Activated T-helper 1 cell treated with anti-CD3 and anti-CD28 coated beads, Interleukin-2, amount 50 U/mL, for 16 hours (primary cell): ENCODE measurements at places on chromosomes 7 and 10.

- no peak for DNase-seq
These were observed 26.4 kb downstream of the C10orf71 start for GRCh38 chr10:49325131-49325915.

- no peak for DNase-seq
These were observed 34.4 kb downstream of the AGR3 start for GRCh38 chr7:16847381-16847860.

GRCh38 chr10:71427246-71427645, 30.5 kb downstream of the CDH23 start:
- no peak for DNase-seq

DNA sequence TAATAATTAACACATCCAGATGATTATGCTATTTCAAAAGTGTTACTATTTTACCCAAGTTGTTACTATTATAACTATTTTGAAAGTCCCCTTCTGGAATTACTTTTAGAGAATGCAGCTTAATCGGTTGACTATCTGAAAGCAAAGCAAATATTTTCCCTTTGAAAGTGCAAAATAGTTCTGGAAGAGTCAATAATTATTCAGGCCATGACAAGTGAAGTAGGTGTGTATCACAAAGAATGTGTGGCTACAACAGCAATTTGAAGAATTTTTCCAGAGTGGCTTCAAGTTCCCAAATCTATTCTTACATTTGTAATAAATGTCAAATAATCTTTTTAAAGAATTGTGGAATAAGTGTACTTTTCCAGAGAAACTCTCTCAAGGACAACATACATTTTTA, 42.8 kb downstream of the RNLS start:
- DNase-seq = no peak

DNA sequence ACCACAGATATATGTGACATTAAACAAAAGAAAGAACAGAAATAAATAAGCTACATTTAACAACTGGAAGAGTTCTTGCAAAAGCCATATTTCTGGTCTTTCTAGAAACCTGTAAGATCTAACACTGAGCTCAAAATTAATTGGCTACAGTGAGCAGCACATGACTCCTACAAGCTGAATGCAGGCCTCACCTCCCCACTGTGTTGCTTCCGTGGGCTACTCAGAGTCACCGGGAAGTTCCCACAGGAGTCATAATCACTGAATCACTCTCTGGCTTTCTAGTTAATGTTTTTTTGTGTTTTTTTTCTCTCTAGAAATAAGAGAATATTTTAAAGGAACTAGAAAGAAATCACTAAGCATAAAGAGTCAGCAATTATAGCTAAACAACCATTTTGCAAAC, 10.2 kb upstream of the MRPS24 start:
- DNase-seq = no peak

DNA sequence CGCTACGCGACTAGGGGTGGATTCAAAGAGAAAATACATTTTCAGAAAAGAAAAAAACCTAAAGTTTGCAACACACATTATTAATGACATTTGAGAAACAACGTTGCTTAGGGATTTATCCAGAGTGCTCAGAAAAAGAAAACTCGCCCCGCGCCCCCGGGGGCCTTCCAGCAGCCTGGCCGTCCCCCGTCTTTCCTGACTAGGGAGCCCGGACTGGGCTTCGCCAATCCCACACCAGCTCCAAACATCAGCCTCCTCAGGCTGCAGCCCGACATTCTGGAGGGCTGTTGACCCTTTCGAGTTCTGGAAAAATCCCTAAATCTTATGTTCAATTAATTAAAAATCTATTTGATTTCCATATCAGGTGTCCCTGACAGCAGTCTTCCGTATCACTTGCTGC, 48.6 kb downstream of the CLEC2L start:
- DNase-seq = no peak

- DNase-seq = no peak
These were observed 74.6 kb upstream of the ATP6V0A4 start for GRCh38 chr7:138872576-138872975.

DNA sequence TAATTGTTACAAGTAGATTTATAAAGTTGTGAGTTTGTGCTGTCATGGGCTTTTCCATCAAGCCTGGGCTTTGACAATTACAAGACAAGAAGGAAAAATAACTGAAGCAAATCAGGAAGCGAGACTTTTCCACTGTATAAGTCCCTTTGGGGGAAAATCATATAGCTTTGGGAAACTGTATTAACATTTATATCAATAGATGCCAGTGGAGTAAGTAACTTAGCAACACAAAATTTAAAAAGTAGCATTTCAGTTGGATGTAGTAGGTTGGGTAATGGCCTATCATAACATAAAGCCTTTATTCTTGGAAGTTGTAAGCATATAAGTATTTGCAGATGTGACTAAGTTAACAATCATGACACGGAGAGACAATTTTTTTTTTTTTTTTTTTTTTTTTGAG, 931.1 kb downstream of the CNTNAP2 start:
- no peak for DNase-seq

DNA sequence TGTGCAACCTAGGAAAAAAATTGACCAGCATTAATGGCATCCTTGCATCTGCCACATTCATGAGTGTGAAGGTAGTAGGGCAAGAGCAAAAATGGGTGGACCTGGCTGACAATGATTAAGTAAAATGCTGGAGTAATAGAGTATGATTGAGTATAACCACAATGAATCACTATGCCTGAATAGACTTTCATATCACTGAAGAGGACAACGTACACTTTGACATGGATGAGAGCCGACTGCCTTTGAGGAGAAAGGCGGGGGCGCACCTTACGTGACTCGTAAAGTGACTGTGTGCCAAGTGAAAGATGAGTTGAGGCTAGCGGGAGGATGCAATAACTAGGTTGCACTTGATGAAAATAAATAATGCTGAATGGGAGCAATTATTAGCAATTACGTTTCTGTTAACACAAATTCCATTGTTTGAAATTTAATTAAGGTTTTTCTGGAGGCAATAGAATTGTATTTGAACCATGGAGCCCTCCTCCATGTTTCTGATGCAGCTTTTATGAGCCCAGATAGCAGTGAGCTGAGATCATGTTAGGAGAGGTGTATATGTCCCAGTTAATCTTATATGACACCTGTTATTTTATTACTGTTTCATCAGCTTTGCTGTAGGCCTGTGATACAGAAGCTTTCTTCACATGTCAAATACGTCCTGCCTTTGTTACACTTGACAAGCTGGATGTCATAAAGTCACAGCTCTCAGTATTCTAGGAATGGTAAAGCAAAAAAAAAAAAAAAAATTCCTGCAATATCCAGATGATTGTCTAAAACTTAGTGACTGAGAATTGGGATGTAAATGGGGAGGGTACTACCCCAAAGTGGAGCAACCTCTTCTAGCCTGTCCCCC, 596.5 kb downstream of the NXPH1 start:
- no peak for DNase-seq

GRCh38 chr7:122412883-122413282, 108.3 kb upstream of the FEZF1 start:
- no peak for DNase-seq

GRCh38 chr10:34737772-34738169, 77.3 kb downstream of the PARD3 start:
- DNase-seq = no peak

- no peak for DNase-seq
These were observed 682.8 kb downstream of the MAGI2 start for GRCh38 chr7:78770422-78771410.

DNA sequence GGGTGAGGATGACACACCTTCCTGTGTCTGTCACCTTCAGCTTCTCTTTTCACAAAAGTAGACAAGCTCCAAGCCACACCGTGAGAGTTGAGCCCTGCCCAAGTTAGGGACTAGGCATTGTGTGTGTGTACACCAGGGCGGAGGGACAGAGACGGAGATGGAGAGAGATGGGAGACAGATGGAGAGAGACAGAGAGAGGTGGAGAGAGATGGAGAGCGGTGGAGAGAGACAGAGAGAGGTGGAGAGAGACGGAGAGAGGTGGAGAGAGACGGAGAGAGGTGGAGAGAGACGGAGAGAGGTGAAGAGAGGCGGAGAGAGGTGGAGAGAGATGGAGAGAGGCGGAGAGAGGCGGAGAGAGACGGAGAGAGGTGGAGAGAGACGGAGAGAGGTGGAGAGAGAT, 207.0 kb downstream of the DNAJB6 start:
- no peak for DNase-seq

DNA sequence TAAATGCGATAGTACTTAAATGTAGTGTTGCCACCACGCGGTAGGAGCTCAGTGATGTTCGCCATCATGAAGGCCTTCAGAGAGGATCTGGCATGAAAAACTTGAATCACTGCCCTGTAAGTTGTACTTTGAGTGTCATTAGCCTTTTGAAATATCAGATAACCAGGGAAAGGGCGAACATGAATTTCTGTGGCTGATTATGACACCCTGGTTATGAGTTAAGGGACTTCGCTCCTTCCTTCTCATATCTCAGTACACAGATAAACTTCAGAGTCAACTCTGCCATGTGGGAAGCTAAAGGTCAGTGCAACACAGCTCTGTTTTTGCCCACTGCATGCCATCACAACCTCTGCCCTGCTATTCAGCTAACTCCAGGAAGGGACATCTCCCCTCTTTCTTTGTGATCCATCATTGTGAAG, 8.9 kb upstream of the ACSL5 start:
- DNase-seq = no peak

GRCh38 chr7:73778801-73779389, 8.8 kb upstream of the CLDN3 start:
- DNase-seq = no peak

DNA sequence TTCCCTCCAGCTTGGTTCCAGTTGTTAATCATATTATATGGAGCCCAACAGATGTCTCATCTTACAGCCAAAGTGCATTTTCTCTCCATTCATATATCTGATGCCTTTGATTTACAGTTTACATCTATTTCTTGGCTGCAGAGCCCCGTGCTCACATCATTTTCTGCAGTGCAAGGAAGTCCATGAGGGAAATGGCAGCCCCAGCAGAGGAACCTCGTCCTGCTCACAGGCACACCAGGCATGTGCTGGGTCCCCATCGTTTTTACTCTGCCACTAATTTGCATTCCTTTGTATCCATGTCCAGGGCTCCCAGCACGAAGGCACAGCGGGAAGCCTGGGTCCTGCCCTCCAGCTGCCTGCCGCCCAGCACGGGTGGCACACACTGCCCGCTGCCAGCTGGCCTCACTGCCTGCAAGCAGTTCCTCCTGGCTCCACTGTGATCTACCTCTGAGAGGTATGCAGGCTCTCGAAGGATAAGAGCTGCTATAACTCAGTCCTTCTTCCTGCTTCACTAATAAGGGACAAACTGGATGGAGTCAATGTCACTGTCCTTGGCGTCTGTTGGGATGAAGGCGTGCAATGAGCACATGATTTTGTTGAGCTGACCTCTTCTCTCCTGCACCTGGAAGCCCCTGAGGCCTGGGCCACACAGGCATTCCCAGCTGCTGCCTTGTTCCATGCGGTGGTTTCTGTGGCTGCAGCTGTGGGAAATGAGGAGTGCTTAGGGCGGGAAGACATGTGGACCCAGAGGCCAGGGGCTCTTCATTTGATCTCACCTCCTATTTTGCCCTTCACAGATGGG, 583.6 kb upstream of the MGMT start:
- DNase-seq = no peak

DNA sequence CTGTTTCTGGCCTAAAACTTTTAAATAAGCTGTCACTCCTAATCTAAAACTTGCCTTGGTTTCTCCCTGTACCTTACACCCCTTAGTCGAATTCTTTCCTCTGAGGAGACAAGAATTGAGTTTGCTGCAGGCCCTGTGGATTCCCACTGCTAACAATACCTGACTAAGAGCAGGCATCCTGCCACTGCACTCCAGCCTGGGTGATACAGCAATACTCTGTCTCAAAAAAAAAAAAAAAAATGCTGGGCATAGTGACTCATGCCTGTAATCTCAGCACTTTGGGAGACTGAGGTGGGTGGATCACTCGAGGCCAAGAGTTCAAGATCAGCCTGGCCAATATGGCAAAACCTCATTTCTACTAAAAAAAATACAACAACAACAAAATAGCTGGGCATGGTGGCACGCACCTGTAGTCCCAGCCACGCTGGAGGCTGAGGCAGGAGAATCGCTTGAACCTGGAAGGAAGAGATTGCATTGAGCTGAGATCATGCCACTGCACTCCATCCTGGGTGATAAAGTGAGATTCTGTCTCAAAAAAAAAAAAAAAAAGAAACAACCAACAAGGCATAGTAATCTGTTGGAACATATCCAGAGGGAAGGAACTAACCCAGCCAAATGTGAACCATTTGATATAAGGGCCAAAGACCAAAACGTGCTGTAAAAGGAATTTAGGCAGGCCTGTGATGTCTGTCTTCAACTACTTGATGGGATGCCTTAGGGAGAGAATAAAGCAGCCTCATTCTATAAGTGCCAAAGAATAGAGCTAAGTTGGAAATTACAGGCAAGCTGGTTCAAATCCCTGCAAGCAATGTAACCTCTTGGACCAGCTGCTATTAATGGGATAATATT, 732.7 kb upstream of the AUTS2 start:
- DNase-seq = no peak

DNA sequence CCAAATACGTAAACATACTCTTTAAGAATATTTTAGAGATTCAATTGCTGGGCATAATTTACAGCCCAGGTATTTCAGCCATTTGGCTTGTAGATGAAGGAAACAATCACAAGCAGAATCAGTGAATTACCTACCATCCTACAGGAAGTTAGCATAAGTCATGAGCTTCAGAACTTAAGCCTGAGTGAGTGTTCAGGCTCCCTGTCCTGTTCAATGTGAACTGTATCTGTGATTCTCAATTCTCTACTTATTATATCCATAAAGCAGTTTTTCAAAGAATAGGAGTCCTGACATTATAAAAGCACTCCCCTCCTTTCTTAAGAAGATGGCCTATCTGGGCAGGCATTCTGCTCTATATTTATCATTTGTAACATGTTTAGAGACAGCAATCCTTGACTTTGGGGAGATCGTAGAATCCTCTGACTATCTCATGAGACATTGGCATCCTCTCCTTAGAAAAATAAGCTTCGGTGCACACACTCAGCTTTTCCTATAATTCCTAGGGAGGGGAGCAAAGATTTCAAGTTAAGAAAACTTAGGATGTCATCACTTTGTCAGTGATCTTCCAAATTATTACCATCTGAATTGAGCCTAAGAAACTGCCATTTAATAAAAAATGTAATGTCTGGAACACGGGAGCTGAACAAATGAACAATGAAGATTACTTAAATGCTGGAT, 645.2 kb upstream of the IGFBP3 start:
- DNase-seq = no peak

GRCh38 chr7:139515266-139515665, 8.2 kb upstream of the CLEC2L start:
- DNase-seq = no peak

GRCh38 chr10:58937423-58937822, 239.0 kb upstream of the PHYHIPL start:
- DNase-seq = no peak

GRCh38 chr7:100469227-100470044, 5.4 kb upstream of the SPACDR start:
- DNase-seq = peak; percentile 73

GRCh38 chr7:122764902-122765301, 62.2 kb upstream of the RNF148 start:
- no peak for DNase-seq

GRCh38 chr7:81674431-81674830, 95.4 kb downstream of the HGF start:
- DNase-seq = no peak

- peak; percentile 21 for DNase-seq
These were observed 27.1 kb downstream of the OGDH start for GRCh38 chr7:44633254-44634186.

- DNase-seq = no peak
These were observed 7.0 kb downstream of the KNDC1 start for GRCh38 chr10:133166828-133167692.
